NCI-H187 treated with DMSO at 0.1 percent for 48 hours (cell line): ENCODE measurements at places on chromosomes 6 and 20.

DNA sequence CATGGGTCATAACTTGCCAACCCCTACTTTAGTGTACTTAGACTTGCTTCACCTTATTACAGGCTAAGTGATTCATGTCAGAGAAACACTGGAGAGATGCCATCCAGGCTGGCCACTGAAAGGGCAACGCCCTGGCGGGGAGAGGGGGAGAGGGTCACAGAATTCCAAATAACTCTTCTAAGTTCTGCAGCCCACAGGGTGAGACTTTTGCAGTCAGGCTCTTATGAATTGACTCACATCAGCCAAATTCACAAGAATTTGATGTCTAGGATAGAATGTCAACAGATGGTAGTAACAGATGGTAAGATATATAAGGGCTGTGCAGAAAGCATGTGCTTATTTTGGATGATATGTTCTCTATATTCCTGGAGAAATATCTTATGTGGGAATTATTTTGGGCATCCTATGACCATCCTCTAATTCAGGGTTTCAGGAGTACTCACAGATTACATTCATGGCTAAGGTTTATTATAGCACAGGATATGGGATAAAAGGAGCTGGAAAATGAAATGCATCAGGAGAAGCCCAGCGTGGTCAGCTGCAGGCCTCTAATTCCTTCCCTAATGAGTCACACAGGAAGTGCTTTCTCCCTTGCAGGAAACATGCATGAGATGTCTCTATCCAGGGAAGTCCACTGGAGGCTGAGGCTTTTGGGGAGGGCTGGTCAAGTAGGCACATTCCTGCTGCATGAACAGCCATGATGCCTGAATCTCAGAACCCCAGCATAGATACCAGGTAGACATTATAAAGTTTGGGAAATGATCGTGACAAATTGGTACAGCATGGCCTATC, 58.7 kb upstream of the RIN2 start:
- no peak for DNase-seq

DNA sequence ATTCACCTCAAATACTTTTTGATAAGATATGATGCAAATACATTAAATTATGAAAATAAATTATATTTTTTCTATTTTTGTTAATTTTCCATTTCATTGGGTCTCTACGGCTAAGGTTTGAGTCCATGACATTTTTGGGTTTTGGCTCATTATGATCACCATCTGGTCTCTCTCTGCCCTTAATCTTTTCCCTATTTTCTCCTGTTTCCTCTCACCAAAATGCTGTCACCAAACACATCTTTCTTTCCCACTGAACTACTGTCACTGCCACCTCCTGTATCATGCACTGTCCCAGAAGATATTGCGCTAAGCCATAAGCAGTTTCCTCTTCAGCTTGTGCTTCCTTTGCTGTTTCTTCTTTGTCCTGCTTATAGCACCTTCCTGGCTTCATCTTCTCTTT, 42.0 kb upstream of the OGFRL1 start:
- no peak for DNase-seq

- DNase-seq: no peak
These were observed 96.7 kb downstream of the SLC22A23 start for GRCh38 chr6:3359973-3360726.

GRCh38 chr6:46720401-46720800, 14.8 kb downstream of the PLA2G7 start:
- DNase-seq: no peak

- no peak for DNase-seq
These were observed 13.4 kb upstream of the SERPINB1 start for GRCh38 chr6:2855061-2855519.

DNA sequence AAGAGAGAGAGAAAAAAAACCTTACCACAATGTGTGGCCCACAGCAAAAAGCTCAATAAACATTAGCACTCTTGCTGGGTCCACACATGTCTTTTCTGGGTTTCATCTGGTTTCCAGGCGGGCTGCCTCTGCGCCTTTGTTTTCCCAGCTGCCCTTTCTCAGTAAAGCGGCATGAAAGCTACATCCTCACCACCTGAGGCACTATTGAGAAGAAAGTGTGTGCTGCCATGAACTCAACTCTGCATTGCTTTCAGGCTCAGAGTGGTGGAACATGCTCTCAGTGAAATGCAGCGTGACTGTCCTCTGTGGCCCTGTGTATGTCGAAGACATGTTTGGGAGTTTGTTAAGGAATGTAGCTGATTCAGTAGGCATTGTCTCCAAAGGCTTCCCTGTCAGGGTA, 102.3 kb downstream of the LYRM2 start:
- DNase-seq: no peak

GRCh38 chr20:2311329-2311728, 15.5 kb downstream of the TGM3 start:
- no peak for DNase-seq
